ENCODE measurements at places on chromosomes 11 and 22.

GRCh38 chr11:80034801-80035200, 594.0 kb upstream of the TENM4 start:
- H3K27ac ChIP-seq = no peak overlapping the region
- peaks cover 2% of the 10 kb centered on the region for H3K36me3 ChIP-seq
- H3K27me3 ChIP-seq = peaks cover 12% of the 10 kb centered on the region
- H3K4me3 ChIP-seq = no peak overlapping the region

DNA sequence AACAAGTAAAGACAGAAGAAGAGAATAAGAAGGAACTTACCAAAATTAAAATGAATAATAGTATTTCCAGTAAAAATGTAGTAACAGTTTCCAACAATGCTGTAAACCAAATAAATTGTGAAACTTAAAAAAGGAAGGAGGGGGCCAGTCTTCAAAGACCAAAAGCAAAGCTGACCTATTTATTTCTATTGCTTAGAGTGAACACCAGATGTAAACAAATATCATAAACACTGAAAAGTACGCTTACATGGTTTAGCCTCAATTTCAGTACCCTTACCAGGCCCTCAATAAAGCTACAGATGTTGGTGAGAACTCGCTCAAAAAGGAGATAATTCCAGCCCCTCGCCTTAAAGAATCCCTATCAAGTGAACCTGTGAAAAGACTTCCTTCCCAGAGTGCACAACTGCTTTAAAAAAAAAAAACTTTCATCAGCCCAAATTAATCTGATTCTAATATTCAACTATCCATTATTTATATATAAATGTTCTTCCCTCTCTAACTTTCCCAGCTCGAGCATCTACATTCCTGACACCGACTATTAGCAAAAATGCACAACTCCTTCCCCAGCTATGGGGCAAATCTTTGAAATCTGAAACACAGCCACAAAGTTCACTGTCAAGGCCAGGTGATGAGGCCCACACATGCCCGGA, 2.4 kb downstream of the PHF21A start:
- DNase-seq = no peak
- no peaks in the 10 kb centered on the region for H3K36me3 ChIP-seq
- no peaks in the 10 kb centered on the region for H3K27me3 ChIP-seq
- peak overlapping the region; percentile 91 for H3K4me3 ChIP-seq
- peaks cover 51% of the 10 kb centered on the region for H3K4me1 ChIP-seq

- no peaks in the 10 kb centered on the region for H3K36me3 ChIP-seq
- DNase-seq = no peak
- peaks cover 14% of the 10 kb centered on the region for H3K4me1 ChIP-seq
- peak within 1 kb of the TSS; percentile 65 for H3K27ac ChIP-seq
These were observed at the start of gene MAPK12 for GRCh38 chr22:50261615-50262459. MAPK12 (minus strand) TSS chr22:50261683; CDS start chr22:50261509, 174 bp downstream.

- no peaks in the 10 kb centered on the region for H3K27me3 ChIP-seq
- H3K4me3 ChIP-seq = no peak overlapping the region
- H3K36me3 ChIP-seq = peaks cover 24% of the 10 kb centered on the region
These were observed 8.5 kb downstream of the ACAD8 start for GRCh38 chr11:134261626-134262488.

DNA sequence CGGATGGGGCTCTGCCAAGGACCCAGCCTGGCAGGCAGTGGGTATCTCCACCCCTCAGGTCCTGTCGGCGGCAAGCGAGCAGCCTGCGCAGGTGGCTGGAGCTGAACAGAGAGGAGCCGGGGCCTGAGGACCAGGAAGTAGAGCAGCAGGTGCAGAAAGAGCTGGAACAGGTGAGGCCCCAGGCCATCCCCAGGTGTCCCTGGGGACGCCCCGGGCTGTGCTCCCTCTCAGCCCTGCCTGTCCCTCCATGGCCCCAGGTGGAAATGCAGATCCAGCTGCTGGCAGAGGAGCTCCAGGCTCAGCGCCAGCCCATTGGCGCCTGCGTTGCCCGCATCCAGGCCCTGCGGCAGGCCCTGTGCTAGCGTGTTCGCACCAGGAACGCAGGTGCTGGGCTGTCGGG, 44.0 kb downstream of the PISD start:
- H3K36me3 ChIP-seq = peaks cover 9% of the 10 kb centered on the region
- no peak overlapping the region for H3K27ac ChIP-seq
- H3K4me1 ChIP-seq = no peaks in the 10 kb centered on the region
- DNase-seq = no peak
- H3K4me3 ChIP-seq = no peak overlapping the region
- no peaks in the 10 kb centered on the region for H3K27me3 ChIP-seq

GRCh38 chr11:76193219-76193618, 13.1 kb downstream of the WNT11 start:
- DNase-seq = no peak
- H3K36me3 ChIP-seq = peaks cover 9% of the 10 kb centered on the region
- no peak overlapping the region for H3K27ac ChIP-seq
- H3K4me3 ChIP-seq = no peak overlapping the region
- no peaks in the 10 kb centered on the region for H3K27me3 ChIP-seq
- peaks cover 16% of the 10 kb centered on the region for H3K4me1 ChIP-seq

- no peak for DNase-seq
- H3K27ac ChIP-seq = peak within 1 kb of the TSS; percentile 96
These were observed at the start of gene CCDC83 for GRCh38 chr11:85855341-85855656. CCDC83 (plus strand) TSS chr11:85855383; CDS start chr11:85865124, 9,741 bp downstream.

DNA sequence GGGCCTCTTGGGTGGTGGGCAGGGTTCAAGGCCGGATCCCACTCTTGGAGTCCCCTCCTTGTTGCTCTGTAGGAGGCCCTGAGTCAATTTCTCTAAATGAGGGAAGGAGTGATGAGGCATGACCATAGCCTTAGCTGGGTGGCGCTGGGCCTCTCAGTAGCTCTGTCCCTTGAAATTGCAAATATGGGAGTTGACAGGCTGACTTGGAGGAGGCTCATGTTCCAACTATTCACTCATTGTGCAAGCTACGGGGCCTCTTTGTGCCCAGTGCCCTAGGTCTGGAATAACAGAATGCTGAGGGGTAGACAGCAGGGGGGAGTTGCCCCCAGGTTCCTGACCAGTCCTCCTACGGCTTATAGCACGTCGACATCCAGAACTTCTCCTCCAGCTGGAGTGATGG, 8.0 kb downstream of the SELENOM start:
- no peak overlapping the region for H3K4me3 ChIP-seq
- H3K4me1 ChIP-seq = peaks cover 20% of the 10 kb centered on the region
- peaks cover 22% of the 10 kb centered on the region for H3K36me3 ChIP-seq
- H3K27me3 ChIP-seq = no peaks in the 10 kb centered on the region

DNA sequence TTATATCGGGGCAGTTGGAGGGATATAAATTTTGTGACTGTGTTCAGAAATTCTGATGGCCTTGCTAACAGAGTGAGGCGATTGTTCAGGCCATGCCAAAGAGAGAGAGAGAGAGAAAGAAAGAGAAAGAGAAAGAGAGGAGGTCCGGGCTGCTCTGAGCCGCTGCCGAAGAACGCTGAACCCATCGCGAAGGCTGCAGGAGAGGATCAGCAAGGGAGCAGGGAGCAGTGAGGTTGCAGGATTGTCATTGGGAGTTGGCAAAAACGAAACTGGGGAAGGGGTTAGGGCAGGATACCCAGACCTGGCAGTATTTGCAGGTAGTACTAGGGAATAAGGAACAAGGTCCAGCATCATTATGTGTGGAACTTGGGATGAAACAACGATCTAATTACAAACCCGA, 537.1 kb downstream of the INSC start:
- no peaks in the 10 kb centered on the region for H3K36me3 ChIP-seq
- H3K27me3 ChIP-seq = no peaks in the 10 kb centered on the region
- no peak overlapping the region for H3K4me3 ChIP-seq
- DNase-seq = no peak
- H3K27ac ChIP-seq = no peak overlapping the region

DNA sequence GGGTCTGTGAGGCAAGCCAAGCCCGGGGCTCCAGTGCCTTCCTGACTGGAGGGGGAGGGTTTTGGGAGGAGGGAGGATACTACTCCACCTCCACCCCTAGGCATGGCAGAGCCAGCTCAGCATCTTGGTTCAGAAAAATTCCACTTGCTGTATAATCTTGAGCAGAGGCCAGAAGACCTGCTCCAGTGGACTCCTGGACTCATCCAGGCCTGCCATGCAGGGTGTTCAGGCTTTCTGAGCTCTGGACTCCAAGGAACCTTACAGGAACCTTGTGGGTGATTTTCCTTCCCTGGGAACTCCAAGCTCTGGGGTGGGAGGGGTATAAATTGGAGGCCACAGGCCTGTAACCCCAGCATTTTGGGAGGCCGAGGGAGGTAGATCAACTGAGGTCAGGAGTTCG, 9.4 kb downstream of the CSDC2 start:
- H3K4me3 ChIP-seq = no peak overlapping the region
- no peak overlapping the region for H3K27ac ChIP-seq
- H3K36me3 ChIP-seq = peaks cover 4% of the 10 kb centered on the region
- H3K27me3 ChIP-seq = no peaks in the 10 kb centered on the region
- no peak for DNase-seq

DNA sequence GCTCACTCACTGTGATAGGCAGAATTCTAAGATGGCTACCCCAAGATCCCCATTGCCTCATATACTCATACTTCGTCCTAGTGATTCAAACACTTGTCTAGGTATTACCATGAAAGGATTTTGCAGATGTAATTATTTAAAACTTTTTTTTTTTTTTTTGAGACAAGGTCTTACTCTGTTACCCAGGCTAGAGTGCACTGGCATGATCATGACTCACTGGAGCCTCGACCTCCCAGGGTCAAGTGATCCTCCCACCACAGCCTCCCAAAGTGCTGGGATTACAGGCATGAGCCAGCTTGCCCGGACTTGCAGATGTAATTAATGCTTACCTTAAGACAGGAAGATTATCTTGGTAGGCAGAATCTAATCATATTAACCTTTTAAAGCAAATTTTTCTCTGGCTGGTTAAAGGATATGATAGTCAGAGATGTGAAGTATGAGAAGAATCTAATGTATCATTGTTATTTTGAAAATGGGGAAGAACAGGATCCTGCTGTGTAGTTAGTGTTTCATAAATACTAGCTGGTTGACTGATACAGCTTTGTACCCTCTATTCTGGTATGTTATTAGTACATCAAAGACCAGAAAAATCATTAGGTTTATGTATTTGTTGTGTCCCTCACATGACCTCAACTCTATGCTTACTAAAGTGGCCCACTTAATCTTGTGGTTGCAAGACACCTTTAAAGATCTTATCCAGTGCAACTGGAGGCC, 35.5 kb downstream of the C2CD3 start:
- no peak overlapping the region for H3K4me3 ChIP-seq
- DNase-seq = no peak
- H3K36me3 ChIP-seq = peaks cover 10% of the 10 kb centered on the region
- H3K4me1 ChIP-seq = peaks cover 62% of the 10 kb centered on the region
- H3K27me3 ChIP-seq = no peaks in the 10 kb centered on the region
- peak overlapping the region; percentile 39 for H3K27ac ChIP-seq

DNA sequence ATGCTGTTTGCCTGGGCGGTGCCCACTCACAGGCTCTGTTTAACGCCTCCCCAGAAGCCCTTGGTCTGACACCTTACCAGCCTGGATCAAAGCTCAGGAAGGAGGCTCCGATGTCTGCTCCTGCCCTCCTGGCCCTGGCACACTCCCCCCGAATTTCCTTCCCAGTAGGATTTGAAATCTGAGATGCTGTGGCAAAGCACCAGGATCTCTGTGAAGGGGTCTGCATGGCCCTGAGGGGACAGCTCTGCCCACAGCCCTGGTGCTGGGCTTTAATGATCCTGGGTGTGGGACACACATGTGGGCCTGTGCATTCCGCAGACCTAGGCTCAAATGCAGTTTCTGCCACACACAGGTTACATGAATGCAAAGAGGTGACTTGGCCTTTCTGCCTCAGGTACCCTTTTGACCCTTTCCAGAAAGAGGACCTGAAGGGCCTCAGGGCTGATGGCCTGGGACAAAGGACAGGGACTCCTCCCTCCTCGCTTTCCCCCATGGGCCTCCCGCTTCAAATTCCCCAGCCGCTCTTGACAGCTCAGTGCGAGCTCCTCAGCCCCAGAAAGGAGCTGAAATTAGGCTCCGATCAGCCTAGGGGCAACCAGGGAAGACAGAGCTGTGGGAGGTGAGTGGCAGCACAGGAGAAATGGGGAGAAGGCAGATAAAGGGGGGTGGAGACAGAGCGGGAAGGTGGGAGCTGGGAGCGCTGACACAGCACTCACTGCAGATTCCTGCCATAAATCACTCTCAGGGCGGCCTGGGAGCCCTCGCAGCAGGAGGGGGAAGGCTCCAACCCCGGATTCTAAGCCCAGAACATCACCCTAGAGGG, 41.3 kb downstream of the TRIM29 start:
- no peak overlapping the region for H3K4me3 ChIP-seq
- no peaks in the 10 kb centered on the region for H3K4me1 ChIP-seq
- no peaks in the 10 kb centered on the region for H3K36me3 ChIP-seq
- H3K27ac ChIP-seq = no peak overlapping the region
- H3K27me3 ChIP-seq = peaks cover 43% of the 10 kb centered on the region

- H3K4me1 ChIP-seq = peaks cover 19% of the 10 kb centered on the region
- no peaks in the 10 kb centered on the region for H3K27me3 ChIP-seq
- DNase-seq = no peak
- no peaks in the 10 kb centered on the region for H3K36me3 ChIP-seq
These were observed 536.3 kb downstream of the INSC start for GRCh38 chr11:15651033-15651432.

DNA sequence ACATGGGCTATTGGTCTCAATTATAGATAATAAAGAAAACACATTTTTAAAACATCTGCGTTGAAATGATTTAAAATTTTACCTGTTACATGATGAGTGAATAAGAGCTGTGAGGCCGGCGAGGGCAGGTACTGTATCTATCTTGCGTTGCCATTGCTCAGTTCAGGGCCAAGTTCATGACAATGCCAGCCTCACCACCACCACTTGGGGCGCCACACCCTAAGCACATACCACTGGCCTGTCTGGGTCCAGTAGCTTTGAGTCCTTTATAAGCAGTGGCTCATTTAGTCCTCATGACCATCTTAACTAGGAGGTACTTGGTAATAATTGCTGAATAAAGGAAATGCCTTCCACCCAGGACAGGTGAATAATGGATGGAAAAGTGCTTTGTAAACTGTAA, 14.5 kb upstream of the MB start:
- no peak overlapping the region for H3K27ac ChIP-seq
- no peaks in the 10 kb centered on the region for H3K27me3 ChIP-seq
- no peaks in the 10 kb centered on the region for H3K36me3 ChIP-seq

GRCh38 chr11:8776209-8776608, 93.6 kb downstream of the RPL27A start:
- no peak overlapping the region for H3K4me3 ChIP-seq
- peaks cover 84% of the 10 kb centered on the region for H3K4me1 ChIP-seq
- H3K36me3 ChIP-seq = peaks cover 7% of the 10 kb centered on the region
- DNase-seq = no peak
- peak overlapping the region; percentile 62 for H3K27ac ChIP-seq

GRCh38 chr11:2132246-2132645, 6.9 kb downstream of the IGF2 start:
- peaks cover 6% of the 10 kb centered on the region for H3K4me1 ChIP-seq
- peaks cover 35% of the 10 kb centered on the region for H3K27me3 ChIP-seq
- no peak overlapping the region for H3K4me3 ChIP-seq

- no peak for DNase-seq
- H3K36me3 ChIP-seq = no peaks in the 10 kb centered on the region
- H3K27me3 ChIP-seq = peaks cover 27% of the 10 kb centered on the region
- H3K4me1 ChIP-seq = no peaks in the 10 kb centered on the region
These were observed 74.9 kb upstream of the CAPRIN1 start for GRCh38 chr11:33976495-33977199.

All from chondrocyte (in vitro differentiated cells).